Melanocyte of skin (primary cell): ENCODE measurements at places on chromosomes 11 and 22. TPM values are rescaled to one million over a fixed set of nuclear protein-coding genes. Genes with fewer than 3 reads are reported as not detected.

Gene KLHDC7B
- under 0.01 TPM in 1 of 2 replicates, not detected in the other for total RNA-seq

Gene KLHL35
- total RNA-seq: 1.8 and 2.4 TPM in 2 replicates

Gene OR5W2
- not detected in 2 replicates for total RNA-seq

Gene MS4A14
- total RNA-seq: not detected in 2 replicates

Gene DEFB131B
- total RNA-seq: not detected in 2 replicates

Gene OR52E8
- total RNA-seq: not detected in 2 replicates
